ENCODE measurements at places on chromosomes 12 and 14.
A peak's percentile ranks its signal among the peaks of the same experiment; 100 is the strongest.

DNA sequence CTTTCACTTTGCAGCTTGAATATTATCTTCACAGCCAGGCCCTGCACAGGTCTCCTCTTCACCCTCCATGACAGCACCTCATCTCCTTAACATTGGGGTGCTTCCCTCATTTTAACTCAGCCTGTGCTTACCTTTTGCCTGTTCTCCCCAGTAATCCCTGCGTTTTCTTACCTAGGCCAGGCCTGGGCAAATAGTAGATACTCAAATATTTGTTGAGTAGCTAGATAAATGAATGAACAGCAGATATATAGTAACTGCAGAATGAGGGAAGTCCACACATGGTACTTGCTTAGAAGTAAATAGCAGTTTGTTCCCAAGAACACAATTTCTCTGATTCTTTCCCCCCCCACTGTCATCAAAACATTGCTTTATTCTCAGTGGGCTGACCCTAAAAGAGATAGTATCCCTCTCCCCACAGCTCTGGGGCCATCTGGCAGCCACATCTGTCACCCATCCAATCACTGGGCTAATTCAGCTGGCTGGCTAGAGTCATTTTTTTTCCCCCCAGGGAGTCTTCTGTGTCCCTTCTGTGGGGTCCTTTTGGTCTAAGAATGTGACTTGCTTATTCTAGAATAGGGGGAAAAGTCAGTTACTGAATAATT lies 43.2 kb downstream of the APPL2 start:
- no peak for DNase-seq

- no peak for DNase-seq
Observed at GRCh38 chr12:18242380-18243089, 18.8 kb upstream of the PIK3C2G start.

- peak; percentile 42 for DNase-seq
Observed at GRCh38 chr12:54306925-54307741, 6.3 kb upstream of the NFE2 start.

GRCh38 chr14:100652744-100653143 lies 65.5 kb upstream of the BEGAIN start:
- no peak for DNase-seq

GRCh38 chr12:81261508-81262207 lies 183.8 kb downstream of the ACSS3 start:
- DNase-seq, result no peak

Measured in stimulated activated CD4-positive, alpha-beta T cell treated with anti-CD3 and anti-CD28 coated beads, Interleukin-15, amount 100 ng/mL, for 24 hours (primary cell).